Hindlimb muscle (tissue), 1 donor: ENCODE measurements at places on chromosomes 12 and 14.

DNA sequence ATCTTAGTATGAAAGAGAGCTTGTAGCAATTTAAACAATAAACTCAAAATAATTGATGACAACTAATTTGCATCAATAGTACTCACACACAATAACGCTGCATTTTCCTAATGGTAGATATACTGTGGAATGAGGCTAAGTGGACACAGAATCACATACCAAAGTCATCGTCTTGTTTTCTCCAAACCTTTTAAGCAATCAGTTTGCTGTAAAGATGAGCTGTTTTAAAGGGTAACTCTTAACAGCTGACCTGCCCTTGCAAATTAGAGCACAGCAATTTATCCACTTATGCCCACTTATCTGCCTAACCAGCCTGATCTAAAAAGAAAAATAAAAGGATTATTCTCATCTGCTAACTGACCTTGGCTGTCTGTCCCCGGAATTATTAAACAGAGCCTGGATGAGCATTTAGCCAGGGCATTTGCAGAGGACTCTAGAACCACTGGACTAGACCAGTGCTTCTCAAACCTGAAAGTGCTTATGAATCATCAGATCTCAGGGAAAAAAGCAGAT, 174.3 kb upstream of the BCL2L14 start:
- no peak for DNase-seq

DNA sequence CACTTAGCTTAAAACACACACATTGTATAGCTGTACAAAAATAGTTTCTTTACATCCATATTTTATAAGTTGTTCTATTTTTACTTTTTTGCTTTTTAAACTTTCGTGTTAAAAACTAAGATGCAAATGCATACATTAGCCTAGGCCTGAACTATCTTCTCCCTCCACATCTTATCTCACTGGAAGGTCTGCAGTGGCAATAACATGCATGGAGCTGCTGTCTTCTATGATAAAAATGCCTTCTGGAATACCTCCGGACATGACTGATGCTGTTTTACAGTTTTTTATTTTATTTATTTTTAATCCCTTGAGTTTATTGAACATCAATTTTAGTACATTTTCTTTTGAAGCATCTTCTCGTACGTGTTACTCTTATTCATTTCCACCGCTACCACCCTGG, 112.3 kb upstream of the TSPAN8 start:
- no peak for DNase-seq

- no peak for DNase-seq
These were observed 93.4 kb downstream of the ADGRD1 start for GRCh38 chr12:131046813-131047788.

DNA sequence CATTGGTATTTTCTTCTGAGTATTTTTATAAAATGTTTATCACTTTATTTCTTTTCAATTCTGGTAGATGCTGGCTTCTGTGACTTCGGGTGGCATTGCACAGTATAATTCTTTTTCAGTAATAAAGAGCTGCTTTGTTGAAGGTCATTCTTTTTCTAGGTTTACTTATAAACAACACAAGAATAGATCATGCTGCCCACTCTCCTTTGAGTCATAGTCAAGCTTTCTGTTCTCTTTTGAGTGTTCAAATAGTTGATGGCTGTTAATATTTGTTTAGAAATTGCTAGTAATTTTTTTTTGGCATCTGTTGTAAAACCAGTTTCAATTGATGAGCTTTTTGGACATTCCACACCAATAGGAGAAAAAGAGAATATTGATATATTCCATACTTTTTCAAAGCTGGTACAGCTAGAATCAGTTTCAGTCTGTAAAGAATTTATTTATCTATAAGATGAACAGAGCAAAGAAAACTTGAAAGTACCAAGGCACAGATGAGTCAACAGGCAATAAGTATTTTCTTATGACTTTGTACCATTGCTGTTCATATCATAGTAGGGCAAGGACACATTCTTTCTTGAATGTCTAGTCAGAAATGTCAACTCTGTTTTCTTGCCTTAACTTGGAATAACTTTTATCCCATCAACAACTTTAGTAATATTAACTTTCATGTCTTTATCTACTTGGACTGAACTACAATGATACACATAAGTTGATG, 513.0 kb upstream of the SEL1L start:
- no peak for DNase-seq

DNA sequence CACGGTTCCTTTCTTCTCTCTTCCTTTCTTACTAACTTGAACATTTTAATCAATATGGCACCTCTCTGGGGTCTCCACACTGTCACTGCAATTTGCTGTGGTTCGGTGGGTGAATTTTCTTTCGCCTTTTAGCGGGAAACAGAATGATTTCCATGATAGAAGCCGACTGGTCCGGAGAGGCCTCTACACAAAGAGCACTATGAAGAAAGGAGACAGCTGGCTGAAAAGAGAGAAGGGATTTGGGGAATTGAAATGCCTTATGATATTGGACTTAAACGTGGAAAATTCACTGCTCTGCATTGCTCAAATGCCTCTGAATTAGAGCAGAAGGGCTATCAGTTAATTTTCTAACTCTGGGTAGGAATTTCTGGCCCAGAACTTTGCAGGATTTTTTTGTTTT, 55.9 kb downstream of the KCNA5 start:
- DNase-seq: no peak

DNA sequence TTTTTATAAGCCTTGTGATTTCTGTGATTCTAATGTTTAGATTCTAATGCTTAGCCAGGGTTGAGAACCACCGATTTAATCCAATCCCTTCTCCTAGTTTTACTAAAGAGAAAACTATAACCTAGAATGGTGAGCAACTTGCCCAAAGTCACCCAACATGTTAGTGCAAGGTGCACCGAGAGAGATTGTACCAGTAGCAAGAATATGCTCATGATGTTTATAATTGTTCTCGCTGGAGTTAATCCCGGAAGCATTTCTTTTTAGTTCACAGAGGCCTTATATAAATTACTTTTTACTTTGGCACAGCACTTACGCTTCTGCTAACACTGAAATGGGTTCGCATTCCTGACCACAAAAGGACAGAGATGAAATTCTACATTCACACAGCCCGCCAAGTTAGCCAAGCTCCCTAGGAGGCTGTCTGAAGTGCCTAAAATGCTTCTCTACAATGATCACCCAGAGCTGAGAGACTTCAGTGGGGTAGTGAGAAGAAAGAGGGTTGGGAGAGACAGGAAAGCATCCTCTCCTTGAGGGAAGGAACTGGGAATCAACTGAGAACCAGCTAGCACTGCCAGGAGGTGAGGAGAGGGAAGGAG, 579 bp upstream of the BLOC1S1 start:
- DNase-seq: no peak

DNA sequence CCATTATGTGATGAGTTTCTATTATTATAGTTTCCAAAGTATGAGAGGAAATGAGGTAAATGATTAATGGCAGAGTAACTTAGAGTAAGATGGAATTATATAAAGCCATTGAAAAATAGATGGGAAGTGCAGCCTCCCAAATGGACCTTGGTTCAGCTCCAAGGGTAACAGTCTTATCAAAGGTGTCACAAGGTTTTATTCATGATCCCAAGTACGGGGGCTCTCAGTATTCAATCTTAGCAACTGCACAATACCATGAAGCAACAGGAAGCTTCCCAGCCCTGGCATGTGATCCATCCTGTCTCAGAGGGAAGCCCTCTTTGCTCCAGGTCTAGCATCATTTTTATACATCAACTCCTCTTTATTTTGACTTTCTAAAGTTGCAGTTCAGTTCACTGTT, 948.2 kb downstream of the GALC start:
- no peak for DNase-seq

GRCh38 chr12:93081810-93082165, 152.7 kb upstream of the EEA1 start:
- DNase-seq: no peak

DNA sequence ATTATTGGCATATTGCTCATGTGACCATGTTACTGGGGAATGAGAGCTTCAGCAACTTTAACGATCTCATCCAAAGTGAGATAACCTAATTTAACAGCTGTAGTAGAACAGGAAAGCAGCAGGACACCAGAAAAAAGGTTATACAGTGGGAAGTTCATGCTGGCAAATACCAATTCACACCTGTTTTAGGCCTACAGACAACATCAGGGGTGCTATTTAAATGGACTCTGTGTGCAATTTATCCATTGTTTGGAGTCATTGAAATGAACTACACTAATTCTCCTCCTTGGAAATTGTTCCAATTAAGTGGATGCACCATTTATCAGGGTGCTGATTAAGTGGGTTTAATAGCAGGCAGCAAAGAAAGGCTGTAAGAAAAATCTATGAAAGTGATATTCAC, 424.4 kb upstream of the LMO3 start:
- no peak for DNase-seq

DNA sequence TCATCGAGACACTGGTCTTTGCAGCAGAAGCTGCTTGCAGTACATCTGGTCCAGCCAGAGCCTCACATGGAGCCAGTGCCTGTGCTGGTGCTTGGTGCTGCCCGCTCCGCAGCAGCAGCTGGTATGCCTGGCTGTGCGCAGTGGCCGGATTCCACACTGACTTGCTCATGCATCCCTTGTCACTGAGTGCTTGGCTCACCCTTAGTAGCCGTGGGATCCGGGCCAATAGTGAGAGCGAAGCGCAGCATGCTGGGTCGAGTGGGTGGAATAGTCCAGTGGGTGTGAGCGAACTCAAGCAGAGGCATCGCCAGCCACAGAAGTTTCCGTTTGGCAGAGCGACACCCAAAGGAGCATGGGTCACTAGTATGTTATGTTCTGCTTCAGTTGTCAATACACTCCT, 10.1 kb upstream of the FBXO33 start:
- no peak for DNase-seq

- no peak for DNase-seq
These were observed 8.9 kb upstream of the LTA4H start for GRCh38 chr12:96044017-96044942.

- no peak for DNase-seq
These were observed 87.2 kb downstream of the SCN8A start for GRCh38 chr12:51678086-51678724.

DNA sequence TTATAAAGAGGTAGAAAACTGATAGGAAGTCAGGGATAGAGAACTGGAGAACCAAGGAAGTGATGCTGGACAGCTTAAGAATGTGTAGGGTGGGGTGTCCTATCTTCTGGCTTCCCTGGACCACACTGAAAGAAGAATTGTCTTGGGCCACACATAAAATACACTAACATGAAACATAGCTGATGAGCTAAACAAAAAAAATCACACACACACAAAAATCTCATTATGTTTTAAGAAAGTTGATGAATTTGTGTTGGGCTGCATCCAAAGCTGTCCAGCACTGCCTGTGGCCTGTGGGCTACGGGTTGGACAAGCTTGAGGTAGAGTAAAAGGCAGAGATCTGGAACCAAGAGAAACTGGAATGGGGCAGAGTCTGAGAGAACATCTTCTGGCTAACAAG, 7.4 kb downstream of the GLT8D2 start:
- no peak for DNase-seq

GRCh38 chr12:89051065-89051677, 301.1 kb downstream of the DUSP6 start:
- peak; percentile 59 for DNase-seq

DNA sequence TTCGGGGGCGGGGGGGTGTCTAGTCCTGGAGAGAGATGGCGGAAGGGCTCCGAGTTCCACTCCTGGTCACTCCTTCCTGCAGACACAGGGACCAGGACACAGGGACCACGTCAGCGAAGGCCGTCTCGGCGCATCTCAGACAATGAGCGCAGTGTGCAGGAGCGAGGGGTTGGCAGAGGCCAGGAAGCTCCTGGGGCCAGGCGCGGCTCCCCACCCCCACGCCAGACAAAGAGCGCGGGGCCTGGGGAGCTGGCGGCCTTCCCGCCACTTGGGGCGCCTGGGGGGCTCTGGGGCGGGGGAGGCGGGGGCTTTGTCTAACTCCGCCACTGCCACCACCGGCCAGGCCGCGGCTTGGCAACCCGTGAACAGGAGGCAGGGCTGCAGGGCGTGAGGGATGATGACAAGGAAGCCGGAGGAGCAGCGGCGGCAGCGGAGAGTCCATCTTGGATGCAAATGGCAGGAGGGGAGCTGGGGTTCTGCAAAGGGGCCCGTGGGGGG, 2.2 kb downstream of the CDK2AP1 start:
- peak; percentile 77 for DNase-seq

- DNase-seq: no peak
These were observed 290.8 kb downstream of the ERC1 start for GRCh38 chr12:1281683-1282366.

GRCh38 chr12:113638460-113638775, 166.7 kb upstream of the LHX5 start:
- DNase-seq: no peak

DNA sequence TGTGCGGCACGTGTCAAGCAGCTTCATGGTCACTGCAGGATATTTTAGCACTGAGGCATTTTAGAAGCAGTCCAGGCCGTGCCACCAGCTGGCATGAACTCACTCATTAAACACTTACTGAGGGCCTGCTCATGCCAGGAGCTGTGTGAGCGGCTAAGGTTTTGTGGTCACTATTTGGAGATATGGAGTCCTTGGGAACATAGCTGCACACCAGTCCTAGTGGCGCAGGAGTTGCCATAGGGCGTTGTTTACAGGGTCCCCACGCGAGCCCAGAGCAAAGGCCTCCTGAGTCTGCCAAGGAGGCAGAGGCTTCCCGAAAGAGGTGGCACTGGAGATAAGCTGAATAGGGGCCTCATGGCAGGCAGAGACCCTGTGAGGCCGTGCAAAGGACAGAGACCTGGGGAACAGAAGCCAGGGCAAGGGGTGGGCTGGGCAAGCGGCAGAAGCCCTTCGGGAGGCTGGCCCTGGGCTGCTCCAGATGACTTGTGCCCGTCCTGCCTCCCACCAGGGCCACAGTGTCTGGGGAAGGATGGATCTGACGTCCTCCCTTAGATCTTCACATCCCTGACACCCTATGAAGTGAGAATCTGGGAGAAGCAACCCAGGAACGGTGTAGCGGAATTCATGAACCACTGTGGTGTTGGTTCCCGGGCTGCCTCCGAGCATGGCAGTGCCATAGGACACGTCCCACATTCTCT, 38.9 kb downstream of the SFSWAP start:
- DNase-seq: no peak

- DNase-seq: no peak
These were observed 54.3 kb upstream of the SRSF5 start for GRCh38 chr14:69712599-69713088.
